Ascending aorta (tissue), 2 donors: ENCODE measurements at places on chromosomes 6 and 20. TPM values are rescaled to one million over a fixed set of nuclear protein-coding genes. Genes with fewer than 3 reads are reported as not detected.
A peak's percentile ranks its signal among the peaks of the same experiment; 100 is the strongest.

PRL gene
- not detected for total RNA-seq

- H3K27ac ChIP-seq = no peak overlapping the region
- H3K4me1 ChIP-seq = no peaks in the 10 kb centered on the region
- no peak overlapping the region for H3K4me3 ChIP-seq
- H3K27me3 ChIP-seq = no peaks in the 10 kb centered on the region
- no peak for DNase-seq
Measured at GRCh38 chr6:30399390-30400058, 54.6 kb downstream of the RPP21 start.

GRCh38 chr6:157715728-157716164 lies 107.3 kb upstream of the SNX9 start:
- peak overlapping the region; percentile 72 for H3K27ac ChIP-seq
- H3K4me1 ChIP-seq = no peaks in the 10 kb centered on the region
- DNase-seq = no peak
- no peaks in the 10 kb centered on the region for H3K36me3 ChIP-seq
- H3K4me3 ChIP-seq = peak overlapping the region; percentile 19
- no peaks in the 10 kb centered on the region for H3K27me3 ChIP-seq

- H3K4me1 ChIP-seq = peaks cover 7% of the 10 kb centered on the region
- peak overlapping the region; percentile 93 for H3K4me3 ChIP-seq
Measured at GRCh38 chr20:17571153-17571527, 1.3 kb downstream of the DSTN start.
